ENCODE measurements at places on chromosomes 12 and 14. TPM values are rescaled to one million over a fixed set of nuclear protein-coding genes. Genes with fewer than 3 reads are reported as not detected.
A peak's percentile ranks its signal among the peaks of the same experiment; 100 is the strongest.

GRCh38 chr12:57474862-57475261, 4.8 kb downstream of the ARHGAP9 start:
- no peak for DNase-seq

DNA sequence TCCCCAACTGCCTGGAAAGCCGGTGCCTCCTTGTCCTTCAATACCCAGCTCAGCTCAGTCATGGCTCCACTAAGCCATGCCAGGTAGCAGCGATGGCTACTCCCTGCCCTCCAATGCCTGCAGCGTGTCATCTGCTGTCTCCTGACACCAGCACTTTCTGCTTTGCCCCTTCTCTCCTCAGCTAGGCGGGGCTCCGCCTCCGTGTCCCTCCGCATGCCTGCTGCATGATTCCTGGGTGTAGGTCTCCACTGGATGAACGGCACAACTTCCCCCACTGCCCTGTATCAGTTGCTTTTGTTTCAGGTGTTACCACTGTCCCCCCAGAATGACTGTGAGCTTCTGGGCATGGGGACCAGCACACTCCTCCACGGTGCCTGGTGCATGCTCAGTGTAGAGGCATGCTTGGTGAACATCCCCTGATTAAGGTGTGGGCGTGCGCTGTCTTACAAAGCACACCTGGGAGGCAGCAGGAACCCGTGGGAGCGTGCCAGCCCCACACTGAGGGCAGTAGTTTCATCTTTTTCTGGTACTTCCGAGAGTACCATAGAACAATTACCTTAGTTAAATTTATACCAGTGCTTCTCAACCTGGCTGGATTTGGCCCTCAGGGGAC, 179.4 kb upstream of the PRMT8 start:
- DNase-seq, result no peak

GRCh38 chr12:69816082-69816481, 8.9 kb upstream of the MYRFL start:
- DNase-seq, result no peak

The SDR39U1 gene
- total RNA-seq, result 40.8 TPM

DNA sequence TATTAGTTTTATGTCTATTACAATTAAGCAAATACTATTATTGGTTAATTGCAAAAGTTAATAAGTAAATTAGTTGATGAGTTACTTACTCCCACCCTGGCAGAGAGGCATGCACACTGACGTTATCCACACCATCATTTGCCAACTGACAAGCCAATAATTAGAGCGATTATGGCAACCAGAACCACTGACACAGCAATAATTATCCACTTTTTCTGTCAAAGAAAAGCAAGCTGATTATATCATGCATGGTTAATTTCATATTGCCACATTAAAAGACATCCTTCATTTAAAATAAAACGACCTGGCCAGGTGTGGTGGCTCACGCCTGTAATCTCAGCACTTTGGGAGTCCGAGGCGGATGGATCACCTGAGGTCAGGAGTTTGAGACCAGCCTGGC, 43.1 kb downstream of the STX2 start:
- DNase-seq, result no peak

The TMEM121 gene
- 0.37 TPM for total RNA-seq

- no peak for DNase-seq
Observed at GRCh38 chr12:85796001-85796400, 40.2 kb downstream of the RASSF9 start.

- DNase-seq, result no peak
Observed at GRCh38 chr12:26732005-26732908, 100.7 kb downstream of the ITPR2 start.

DNA sequence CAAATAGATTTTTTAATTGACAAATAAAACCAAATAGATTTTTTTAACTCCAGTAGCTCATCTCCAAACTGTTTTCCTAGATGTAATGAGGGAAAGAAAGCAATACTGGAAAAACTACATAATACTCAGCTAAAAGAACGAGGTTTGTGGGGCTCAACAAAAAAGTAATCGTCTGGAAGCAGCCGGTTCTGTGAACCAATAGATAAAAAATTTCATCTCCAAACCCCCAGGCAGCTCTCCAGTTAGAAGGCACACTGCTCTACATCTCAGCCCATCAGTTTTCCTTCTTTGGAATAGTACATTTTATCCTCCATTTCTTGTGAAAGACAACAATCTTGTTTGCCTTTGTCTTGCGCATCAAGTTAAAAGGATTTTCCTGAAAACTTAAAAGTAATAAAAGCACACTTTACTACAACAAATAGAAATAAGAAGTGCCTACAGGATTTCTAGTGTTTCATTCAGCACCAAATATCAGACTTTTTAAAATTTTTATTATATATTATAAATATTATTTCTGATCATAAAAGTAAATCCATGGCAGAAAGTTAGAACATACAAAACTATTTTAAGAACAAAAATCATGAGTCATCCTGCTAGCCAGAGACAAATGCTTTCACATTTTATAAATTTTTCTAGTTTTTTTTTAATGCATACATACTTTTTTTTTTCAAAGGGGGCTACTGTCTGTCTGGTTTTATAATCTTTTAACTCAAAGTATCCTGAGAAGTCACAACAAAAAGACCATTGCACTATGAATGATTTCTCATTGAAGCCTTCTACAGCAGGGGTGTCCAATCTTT, 67.7 kb downstream of the EPS8 start:
- DNase-seq, result no peak

- no peak for DNase-seq
Observed at GRCh38 chr12:76563061-76563460, 3.5 kb upstream of the OSBPL8 start.

DNA sequence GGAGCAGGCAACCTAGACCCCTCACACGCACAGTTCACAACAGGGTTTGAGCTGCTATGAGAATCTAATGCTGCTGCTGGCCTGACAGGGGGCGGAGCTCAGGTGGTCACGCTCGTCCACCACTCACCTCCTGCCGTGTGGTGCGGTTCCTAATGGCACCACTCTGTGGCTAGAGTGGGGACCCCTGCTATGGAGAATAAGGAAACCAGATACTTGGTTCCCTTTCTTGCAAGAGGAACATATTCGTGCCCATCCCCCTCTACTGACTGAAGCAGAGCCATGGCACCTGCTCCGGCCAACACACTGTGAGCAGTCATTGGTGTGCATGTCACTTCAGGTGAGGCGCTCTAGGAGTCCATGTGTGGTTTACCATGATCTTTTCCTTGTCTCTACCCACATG, 30.4 kb upstream of the RIMBP2 start:
- DNase-seq, result no peak

- DNase-seq, result no peak
Observed at GRCh38 chr12:11732023-11732422, 82.5 kb downstream of the ETV6 start.

DNA sequence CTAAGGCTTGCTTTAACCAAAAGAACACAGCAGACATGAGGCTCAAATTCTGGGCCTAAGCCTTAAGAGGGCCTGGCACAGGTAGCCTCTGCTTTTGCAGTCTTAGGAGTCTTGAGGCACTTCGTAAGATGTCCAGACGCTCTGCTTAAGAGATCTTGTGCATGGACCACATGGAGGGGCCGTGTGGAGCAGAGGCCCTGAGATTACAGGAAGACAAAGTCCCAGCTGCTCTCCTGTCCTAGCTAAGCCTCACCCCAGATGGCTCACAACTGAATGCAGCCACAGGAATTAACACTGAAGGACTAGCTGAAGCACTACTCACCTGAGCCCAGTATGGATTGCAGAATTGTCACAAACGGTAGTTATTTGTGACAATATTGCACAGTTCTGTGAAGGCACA, 446.0 kb downstream of the PDZRN4 start:
- no peak for DNase-seq

GRCh38 chr14:53620890-53621289, 335.7 kb downstream of the BMP4 start:
- no peak for DNase-seq

The MANSC4 gene
- total RNA-seq, result not detected

DNA sequence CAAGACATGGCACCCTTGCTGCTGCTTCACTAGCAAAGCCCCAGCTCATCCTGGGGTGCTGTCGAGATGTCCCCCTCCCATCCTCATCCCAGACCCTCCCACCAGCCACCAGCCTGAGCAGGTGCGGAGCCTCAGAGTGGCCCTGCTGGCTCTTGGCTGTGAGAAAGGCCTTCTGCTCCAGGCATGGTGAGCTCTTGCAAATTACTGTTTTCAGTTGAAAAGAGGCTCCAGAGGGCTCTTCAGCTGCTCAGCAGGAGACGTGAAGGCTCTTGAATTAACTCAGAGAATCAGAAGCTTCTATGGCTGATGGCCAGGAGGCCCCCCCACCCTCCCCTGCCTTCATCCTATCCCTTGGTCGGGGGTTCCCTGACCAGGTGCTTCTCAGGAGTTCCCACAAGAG, 44.1 kb downstream of the WSCD2 start:
- DNase-seq, result no peak

GRCh38 chr12:101051901-101052550, 158.0 kb downstream of the SLC5A8 start:
- DNase-seq, result peak; percentile 31

The ADCY4 gene
- total RNA-seq, result 16.4 TPM

The PPP4R4 gene
- not detected for total RNA-seq

The SERPINA6 gene
- total RNA-seq, result 1.6 TPM

The TDRD9 gene
- total RNA-seq, result 0.24 TPM

The ZDHHC22 gene
- not detected for total RNA-seq

- no peak for DNase-seq
Observed at GRCh38 chr14:90487462-90487861, 90.6 kb downstream of the CALM1 start.

GRCh38 chr14:22900081-22900799, 17.2 kb downstream of the REM2 start:
- DNase-seq, result no peak

DNA sequence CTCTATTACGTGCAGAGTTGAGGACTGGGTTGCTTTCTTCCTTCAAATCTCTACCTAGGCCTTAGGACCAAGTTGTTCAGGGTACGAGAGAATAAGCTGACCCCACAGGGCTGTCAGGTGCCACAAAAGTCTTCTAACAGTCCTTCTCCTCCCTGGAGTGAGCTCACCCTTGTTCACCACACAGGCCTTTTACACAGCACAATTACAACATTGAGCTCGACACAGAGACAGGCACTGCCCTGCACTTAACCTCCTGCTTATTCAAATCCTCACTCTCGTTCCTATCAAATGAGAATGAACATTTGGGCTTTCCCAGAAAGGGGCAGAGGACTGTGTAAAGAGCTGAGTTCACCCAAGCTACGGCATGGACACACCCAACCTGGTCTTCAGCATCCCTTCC, 2.4 kb downstream of the GALNT6 start:
- no peak for DNase-seq

GRCh38 chr12:32490801-32491200, 91.4 kb downstream of the FGD4 start:
- DNase-seq, result no peak

DNA sequence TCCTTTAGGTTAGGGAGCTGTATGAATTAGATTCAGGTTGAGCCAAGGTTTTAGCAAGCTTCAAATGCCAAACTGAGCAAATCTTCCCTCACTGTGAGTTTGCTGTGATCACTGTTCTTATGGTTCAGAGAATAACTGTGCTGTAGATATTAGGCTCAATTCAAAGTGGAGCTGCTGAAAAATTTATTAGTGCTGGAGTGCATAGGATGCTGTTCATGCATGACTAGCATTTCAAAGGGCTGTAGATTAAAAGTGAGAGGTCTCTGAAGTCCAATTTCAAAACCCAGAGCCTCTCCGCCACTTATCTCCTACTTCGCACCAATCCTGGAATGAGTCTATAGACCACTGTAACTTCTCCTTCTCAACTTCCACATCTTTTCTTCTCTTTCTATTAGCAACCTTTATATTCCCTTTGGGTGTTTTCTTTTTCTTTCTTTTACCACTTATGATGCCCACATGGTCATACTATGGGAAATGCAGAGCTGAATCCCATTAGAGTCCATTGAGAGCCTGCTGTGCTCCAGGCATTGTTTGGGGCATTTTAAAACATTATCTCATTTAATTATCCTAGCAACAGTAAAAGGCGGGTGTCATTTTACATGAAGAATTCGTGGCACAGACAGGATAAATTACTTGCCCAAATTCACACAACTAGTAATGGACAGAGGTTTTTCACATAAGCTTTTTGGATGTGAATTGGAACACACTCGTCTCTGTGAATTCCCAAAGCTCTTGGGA, 77.5 kb upstream of the EEA1 start:
- DNase-seq, result no peak

DNA sequence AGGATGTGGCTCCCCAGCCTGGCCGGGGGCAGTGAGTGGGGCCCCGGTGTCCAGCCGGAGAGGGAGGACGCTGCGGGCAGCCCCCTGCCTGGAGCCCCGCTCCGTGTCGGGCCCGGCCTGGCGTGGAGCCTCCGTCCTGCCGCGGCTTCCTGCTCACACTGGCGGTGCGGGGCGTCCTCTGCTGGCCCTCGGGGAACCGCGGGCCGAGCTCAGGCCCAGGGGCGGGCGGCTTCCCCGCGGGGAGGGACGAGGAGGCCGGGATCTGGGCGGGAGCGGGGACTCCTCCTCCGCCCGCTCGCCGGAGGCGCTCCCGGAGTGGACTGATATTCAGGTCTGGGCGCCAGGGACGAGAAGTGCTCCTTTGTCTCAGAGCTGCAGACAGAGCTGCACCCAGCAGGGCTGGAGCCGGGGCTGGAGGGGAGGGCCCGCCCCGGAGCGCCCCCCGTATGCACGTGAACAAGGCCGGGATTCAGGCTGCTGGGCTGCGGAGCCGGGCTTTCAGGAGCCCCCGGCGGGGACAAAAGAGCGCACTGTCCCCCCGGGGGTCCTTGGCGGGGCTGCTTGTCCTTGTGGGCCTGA, 2.2 kb downstream of the MMP17 start:
- peak; percentile 67 for DNase-seq

DNA sequence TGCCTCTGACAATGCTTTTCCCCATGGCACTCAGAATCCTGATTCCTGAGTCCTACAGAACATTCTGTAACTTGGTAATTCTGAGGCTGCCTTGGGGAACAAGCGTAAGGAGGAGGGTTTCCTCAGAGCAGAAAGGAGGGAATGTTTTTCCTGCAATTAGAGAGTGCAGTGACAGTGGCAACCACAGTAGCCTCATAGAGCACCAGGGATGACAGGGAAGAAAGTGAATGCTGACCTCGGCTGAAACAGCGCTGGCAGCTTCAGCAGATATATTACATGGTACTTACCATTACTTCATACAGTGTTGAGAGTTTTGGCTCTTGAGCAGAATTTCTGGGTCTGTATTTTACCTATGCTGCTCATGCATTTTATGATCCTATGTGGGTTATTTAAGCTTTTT, 757.1 kb downstream of the NRXN3 start:
- DNase-seq, result no peak

DNA sequence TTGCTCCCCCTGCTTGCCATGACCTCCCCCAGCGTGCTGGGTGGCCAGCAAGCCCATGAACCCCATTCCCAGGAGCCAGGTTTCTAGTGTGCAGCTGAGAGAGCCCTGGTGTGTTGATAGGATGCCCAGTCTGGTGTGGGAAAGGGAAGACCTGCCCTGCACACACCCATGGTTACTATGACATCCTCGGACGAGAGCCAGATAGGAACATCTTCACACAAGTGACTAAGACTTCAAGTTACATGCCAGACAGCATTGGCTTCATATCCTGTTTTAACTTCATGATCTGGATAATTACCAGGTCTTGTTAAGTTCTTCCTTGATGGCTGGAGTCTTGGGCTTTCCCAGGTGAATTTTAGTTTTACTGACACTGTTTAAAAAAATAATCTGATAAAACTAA, 196.6 kb upstream of the EGLN3 start:
- DNase-seq, result no peak

GRCh38 chr14:24179961-24180796, 8.3 kb downstream of the REC8 start:
- no peak for DNase-seq

- no peak for DNase-seq
Observed at GRCh38 chr12:77800501-77800900, 30.2 kb upstream of the NAV3 start.

The CSRP2 gene
- total RNA-seq, result 5.7 TPM

The RXYLT1 gene
- total RNA-seq, result 10.1 TPM

GRCh38 chr14:64856529-64857445, 22.9 kb downstream of the SPTB start:
- DNase-seq, result no peak

The MYG1 gene
- 39.2 TPM for total RNA-seq

Data from left colon (tissue), 2 donors.